ENCODE measurements at places on chromosomes 4 and X. TPM values are rescaled to one million over a fixed set of nuclear protein-coding genes. Genes with fewer than 3 reads are reported as not detected.

The SLC7A11 gene
- total RNA-seq, result 5.4 TPM

The CEP44 gene
- total RNA-seq, result 6.5 TPM

The C4orf50 gene
- not detected for total RNA-seq

The TLR6 gene
- total RNA-seq, result 2.0 TPM

The AKAP14 gene
- total RNA-seq, result not detected

The AREG gene
- 9.2 TPM for total RNA-seq
